OCI-M1 (cell line): ENCODE measurements at places on chromosomes 11 and 22.

GRCh38 chr11:29685361-29685760 is 331.5 kb downstream of the KCNA4 start:
- no peak for DNase-seq

DNA sequence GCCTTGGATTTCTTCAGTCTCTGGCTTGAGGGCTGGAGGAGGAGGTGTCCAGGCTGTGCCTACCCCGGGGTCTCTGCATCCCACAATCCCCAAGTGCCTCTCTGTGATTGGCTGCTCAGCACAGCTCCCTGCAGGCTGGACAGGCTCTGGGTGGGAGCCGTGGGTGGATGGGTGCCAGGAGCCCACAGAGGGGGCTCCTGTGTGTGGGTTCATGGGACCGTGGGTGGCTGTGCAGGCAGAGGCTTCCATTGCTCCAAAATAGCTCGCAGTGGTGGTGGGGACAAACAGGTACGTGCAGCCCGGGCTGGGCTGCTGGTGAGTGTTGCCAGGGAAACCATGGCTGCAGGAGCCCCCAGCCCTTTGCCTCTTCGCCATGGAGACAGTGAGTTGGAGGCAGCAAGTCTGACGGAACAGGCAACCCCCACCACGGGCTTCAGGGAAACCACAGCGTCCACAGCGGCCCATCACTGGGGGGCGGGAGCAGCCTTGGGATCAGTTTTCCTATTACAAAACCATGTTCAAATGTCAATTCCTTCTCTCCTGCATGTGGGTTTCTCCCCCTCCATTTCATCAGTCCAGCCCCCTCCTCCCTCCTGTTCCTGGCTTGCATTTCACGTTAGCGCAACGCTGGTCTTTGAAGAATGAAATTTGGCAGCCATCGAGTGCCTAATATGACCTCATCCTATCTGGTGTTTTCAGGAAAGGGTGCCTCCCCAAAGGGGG is 155.2 kb downstream of the TRIM29 start:
- no peak for DNase-seq

- peak; percentile 61 for DNase-seq
These were observed 951 bp upstream of the EHD1 start for GRCh38 chr11:64879244-64879900.

GRCh38 chr11:119728651-119729580 is at the start of gene NECTIN1:
Gene NECTIN1 (minus strand): TSS chr11:119729200. CDS start chr11:119728553, 647 bp downstream.
- peak; percentile 95 for DNase-seq

GRCh38 chr11:131504199-131504949 is 134.0 kb downstream of the NTM start:
- no peak for DNase-seq

- DNase-seq, result peak; percentile 93
These were observed 2.5 kb downstream of the TCN2 start for GRCh38 chr22:30609260-30610185.

DNA sequence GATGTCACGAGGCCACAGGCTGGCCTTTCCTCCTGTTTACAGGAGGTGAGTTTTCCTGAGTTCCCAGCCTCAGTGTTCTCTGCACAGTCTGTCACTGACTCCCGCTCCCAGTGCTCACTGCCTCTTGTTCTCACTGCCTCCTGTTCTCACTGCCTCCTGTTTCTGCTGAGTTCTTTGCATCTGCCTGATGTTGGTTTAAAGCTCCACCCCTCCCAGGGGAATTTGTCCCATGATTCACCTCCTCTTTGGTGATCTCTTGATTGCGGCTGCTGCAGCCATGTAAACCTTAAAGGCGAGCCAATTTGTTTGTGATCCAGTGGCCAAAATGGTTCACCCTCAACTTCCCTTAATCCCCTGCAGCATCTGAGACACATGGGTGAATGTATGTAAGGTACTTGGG is 6.0 kb upstream of the TUBA8 start:
- DNase-seq, result no peak

DNA sequence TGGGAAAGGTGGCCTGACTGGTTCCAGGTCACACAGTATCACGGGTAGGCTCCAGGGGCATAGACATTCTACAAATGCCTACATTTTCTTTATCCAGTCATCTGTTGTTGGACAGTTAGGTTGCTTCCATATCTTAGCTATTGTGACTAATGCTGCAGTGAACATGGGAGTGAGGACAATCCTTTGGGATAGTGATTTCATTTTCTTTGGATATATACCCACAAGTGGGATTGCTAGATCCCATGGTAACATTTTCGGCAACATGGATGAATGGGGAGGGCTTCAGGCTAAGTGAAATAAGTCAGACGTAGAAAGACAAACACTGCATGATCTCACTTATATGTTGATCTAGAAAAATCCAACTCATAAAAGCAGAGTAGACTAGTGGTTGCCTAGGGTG is 744.3 kb downstream of the NTM start:
- DNase-seq, result no peak

DNA sequence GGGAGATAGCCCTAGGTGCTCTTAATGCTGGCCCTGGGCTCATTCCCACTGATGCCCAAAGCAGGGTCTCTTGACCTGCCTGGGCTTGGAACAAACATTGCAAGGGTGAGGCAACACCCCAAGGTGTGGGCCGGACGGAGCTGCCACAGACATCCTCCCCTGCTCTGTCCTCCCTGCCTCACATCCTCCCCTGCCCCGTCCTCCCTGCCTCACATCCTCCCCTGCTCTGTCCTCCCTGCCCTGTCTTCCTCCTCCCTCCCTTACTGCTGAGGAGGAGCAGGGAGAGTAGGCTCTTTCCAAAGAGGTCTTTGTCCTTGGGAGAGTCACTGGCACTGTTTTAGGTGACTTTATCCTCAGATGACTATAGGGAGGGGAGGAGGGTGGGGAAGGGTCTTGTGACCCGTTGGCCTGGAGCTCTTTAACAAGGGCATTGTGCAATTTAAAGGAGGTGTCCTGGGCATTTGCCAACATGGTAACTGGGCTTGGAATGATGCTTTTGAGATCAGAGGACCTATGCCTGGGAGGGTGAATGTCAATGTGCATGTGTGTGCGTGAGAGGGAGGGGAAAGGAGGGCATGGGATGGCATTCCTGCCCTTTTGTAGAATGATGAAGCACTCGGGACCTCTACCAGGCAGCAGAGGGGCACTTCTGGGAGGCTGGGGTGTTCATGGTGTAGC is 700 bp downstream of the FAM180B start:
- DNase-seq, result no peak

DNA sequence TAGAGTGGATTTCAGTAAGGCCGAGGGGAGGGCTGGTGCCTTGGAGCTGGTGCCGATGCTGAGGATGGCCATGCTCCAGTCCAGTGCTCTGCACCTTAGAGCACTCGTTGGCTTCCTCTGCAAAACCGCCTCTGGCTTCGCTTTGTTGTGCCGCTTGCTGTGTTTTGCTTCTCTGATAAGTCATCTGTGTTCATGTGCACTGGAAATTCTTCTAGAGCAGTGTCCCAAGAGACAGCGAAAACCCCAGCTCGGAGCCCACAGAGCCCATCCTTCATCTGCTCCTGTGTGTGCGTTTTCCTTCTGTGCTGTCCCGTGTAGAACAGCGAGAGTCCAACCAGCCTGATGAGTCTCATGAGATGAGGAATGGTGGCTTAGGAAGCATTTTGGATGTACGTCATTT is 12.1 kb downstream of the FAM118A start:
- no peak for DNase-seq

DNA sequence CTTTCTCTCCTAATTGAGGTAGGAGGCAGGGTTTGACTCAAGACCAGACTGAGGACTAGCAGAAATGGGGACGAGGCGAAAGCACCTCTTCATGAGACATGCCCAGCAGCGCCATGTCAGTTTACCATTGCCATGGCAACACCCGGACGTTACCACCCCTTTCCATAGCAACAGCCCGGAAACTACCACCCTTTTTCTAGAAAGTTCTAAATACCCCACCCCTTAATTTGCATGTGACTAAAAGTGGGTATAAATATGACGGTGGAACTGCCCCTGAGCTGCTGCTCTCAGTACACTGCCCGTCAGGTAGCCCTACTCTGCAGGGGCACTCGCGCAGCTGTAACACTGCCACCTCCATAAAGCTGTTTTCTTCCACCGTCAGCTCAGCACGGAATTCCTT is 5.9 kb upstream of the RAC2 start:
- no peak for DNase-seq

DNA sequence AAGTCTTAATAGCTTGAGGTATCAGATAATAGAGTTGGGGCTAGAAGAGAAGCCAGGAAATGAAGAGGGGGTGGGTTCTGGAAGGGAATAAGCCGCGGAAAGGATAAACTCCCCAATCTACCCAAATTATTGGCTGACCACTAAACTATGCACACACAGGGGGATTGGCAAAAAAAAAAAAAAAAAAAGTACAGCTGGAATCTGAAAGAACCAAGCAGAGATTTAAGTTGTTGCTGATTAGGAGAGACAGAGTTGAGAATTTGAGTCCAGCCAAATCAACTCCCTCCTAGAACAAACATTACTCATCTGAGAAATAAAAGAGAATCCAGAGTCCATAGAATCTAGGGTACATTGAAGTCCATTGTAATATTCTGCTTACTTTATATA is 134.9 kb downstream of the CCDC81 start:
- no peak for DNase-seq

- no peak for DNase-seq
These were observed 13.1 kb downstream of the SCARF2 start for GRCh38 chr22:20424568-20424931.

DNA sequence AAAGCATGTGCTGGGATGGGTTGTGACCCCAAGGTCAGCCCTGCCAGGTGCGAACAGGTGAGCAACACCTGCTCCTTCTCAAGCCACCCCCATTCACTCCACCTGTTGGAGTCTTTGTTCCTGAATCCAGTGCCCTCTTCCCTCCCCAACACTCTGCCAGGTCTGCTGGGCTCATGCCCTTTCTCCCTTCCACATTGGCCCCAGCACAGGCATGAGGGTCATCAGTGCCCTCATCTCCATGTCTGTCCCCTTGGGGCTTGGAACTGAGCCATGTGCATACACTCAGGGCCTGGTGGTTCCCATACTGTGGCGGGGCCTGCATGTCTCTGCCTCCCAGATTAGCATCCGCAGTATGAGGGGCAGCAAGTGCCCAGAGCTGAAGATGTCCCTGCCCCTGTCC is 19.1 kb downstream of the RFPL2 start:
- no peak for DNase-seq

DNA sequence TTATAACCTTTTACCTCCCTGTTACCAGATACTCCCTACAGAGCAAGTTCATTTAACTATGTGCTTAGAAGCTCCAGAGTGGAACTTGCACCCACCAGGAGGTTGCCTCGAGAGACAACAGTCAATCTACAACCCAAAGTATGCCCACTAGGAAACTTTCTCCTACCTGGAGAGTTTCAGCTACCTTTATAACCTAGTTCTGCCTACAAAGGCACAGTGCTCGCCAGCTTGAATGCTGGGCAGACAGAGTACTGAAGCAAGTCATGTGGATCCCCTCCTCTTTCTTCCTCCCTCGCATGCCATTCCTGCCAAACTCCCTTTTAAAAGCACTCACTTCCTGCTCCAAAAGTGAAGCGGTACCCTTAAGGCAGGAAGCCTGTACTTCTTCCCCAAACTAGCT is 258.9 kb downstream of the SWAP70 start:
- peak; percentile 8 for DNase-seq

DNA sequence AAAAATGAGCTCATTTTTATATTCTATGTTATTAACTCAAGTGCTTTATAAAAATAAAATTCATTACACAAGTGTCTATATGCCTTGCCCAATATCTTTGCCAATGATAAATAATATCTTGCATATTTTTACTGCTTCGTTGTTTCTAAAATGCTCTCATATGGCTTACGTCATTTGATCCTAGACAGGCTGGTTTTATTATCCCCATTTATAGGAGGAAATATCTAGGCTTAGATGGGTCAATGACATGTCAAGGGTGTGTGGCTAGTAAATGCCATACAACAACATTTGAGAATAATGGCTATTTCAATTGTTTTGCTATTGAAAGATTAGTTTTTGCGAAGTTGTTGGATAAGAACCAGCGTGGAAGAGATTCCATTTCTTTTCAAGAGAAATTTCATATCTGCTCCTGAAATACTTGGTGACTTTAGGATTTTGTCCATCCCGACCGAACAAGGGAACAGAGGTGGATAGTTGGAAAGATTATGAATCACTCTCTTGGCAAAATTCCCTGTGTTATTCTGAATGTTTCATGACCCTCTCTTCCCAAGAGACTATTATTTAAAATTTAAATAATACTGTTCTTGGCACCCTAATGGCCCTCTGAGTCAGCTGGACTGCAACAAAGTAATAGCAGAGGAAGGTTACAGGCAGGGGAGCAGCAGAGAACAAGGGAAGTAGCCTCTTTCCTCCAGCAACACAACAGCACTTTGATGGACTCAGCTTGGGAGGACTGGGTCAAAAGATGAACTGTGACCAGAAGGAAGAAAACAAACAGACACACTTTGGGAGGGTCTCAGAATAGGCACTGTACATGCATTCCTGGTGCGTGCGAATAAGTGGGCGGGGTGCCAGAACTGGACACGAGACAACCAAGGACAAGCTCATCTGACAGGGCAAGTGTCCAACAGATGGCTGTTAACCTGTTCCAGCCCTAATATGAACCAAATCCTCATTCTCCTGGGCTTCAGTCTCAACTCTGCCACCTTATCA is 94.5 kb downstream of the ME3 start:
- DNase-seq, result no peak

GRCh38 chr11:121143921-121144320 is 42.9 kb downstream of the TECTA start:
- no peak for DNase-seq

- DNase-seq, result no peak
These were observed 81.0 kb upstream of the FGF3 start for GRCh38 chr11:69899957-69900821.

GRCh38 chr22:29901354-29901753 is 18.4 kb downstream of the MTMR3 start:
- DNase-seq, result peak; percentile 72

GRCh38 chr22:33054001-33054675 is 4.0 kb downstream of the SYN3 start:
- no peak for DNase-seq

- peak; percentile 77 for DNase-seq
These were observed 8.3 kb downstream of the GRK3 start for GRCh38 chr22:25572708-25573171.

DNA sequence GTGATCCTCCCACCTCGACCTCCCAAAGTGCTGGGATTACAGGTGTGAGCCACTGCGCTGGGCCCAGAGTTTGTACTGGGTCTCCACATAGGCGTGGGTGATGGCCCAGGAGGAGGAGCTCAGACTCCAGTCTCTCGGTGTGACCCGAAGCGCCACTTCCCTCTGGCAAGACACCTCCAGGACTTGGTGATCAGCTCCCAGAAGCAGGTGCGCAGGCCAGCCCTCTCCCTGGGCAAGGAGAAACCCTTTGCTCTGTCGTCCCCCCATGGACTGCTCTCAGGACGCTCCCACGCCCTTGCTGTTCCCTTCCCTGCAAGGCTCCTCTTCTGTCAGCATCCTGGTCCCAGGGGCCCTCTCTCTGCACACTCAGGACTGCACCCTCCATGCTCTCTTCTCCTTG is 5.5 kb upstream of the YPEL1 start:
- DNase-seq, result no peak

DNA sequence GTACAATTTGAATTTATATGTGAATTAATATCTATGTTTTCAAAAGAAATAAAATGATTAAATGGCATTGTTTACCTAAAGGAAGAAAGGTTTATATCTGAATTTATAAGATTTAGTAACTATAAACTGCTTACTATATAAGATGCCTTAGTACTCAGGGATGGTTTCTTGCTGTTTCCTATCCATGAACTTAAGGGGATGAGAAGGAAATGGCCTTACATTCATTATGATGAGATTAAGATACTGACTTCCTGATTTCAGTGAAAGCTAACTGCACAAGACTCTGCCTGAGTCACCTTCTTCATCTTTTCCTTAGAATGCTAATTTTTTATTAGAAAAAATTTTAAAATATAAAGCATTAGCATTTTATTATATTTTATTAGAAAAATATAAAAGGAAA is 606.3 kb upstream of the ARHGAP42 start:
- no peak for DNase-seq
